SW480 (cell line): ENCODE measurements at places on chromosomes 4 and X.

GRCh38 chr4:112563431-112564200 is 47.6 kb upstream of the NEUROG2 start:
- no peak for DNase-seq

DNA sequence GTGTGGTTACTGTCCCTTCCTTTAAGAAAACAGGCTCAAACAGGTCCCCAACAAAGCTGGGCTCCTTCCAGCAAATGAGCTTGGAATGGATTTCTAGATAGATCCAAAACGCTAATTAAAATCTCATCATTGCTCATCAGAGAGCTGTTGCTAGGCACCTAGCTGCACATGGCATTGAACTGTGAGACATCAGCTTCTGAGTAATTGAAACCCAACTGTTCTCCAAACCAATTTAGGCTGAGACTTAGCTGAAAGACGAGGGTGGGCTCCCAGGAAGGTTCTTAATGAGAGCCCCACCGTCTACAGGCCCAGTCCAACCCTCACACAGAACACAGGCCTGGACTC is 59.1 kb downstream of the FAM184B start:
- no peak for DNase-seq

DNA sequence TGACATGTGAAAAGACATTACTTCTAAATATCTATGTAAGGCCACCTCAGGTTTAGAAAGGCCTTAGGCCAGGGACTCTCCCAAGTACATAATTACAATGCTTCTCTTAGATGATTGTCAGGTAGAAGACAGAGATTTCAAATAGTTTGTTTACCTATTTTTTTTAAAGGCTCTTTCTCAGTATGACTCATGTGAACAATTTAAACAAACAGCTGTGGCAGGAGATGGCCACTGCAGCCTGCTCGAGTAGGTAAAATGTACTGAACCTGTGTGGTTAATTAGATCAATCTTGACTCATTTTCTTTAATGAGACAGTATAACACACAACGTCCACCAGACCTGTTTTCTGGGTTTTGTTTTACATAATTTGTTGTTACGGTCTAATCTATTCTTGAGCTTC is 50.2 kb downstream of the LEF1 start:
- peak; percentile 77 for DNase-seq

DNA sequence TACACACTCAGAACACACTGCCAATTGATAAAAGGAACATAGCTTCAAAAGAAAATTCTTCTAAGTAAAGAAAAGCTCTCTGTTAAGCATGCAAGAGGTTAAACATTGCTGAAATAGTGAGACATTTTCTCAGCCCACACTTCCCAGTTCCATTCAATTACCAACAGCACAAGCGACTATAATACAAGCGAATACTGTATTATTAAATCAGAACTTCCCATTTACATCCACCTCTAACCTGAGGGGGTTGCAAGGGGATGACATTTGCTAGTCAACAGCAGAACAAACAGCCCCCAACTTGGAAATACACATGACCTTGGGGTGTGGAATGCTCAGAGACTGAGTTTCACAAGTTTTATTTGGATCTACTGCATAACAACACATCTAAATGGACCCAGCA is 1.1 kb downstream of the FSTL5 start:
- no peak for DNase-seq

DNA sequence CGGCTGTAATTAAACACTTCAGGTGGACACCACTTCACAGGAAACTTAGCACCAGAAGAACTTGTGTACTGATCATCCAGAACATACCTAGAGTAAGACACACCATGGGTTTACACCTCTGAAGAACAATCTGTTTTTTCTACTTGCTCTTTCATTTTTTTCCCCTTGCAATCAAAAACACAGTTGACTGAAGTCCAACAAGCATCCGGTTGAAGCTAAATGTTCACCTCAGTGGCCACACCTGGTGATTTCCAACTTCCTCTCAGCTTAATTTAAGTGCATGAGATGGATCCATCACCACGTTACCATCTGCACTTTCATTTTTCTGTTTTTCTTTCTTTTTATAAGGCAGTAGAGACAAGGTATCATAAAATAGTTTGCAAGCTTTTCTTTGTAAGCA is 4.9 kb upstream of the TXK start:
- DNase-seq = no peak

DNA sequence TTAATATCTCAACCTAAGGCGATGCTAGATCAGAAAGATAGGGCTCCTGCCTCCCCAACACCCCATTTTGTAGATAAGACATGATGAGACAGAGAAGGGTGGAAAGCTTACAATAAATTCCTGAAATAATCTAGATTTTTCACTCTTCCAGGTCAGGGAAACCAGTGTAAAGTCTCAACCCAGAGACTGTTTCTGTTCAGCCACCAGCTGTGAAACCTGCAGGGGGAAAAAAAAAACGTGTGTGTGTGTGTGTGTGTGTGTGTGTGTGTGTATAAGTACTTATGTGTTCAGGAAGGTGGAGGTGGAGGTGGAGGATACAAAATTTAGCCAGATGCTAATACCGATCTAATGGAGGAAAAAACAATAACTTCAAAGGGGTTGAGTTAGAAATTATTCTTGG is 773 bp upstream of the ITM2A start:
- DNase-seq = no peak

GRCh38 chrX:40166582-40166981 is 68.8 kb upstream of the BCOR start:
- DNase-seq = no peak

DNA sequence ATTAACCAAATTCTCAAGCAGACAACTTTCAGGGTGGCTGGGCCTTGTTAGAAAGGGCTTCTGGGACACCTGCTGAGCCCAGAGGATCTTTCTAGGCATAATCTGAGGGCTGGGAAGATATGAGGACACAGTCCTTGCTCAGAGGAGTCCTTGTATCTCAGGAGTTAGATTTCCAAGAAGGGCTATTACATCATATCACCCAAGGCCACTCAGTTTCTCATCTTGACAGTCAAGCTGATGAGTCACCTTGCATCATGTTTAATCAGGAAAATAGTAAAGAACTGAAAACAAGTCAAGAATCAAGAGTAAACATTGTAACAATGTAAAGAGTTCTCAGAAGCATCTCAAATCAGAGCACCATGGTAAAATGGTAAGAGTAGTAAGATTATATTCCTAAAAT is 4.0 kb downstream of the PCYT1B start:
- no peak for DNase-seq
